ENCODE measurements at places on chromosomes 6 and 20.

DNA sequence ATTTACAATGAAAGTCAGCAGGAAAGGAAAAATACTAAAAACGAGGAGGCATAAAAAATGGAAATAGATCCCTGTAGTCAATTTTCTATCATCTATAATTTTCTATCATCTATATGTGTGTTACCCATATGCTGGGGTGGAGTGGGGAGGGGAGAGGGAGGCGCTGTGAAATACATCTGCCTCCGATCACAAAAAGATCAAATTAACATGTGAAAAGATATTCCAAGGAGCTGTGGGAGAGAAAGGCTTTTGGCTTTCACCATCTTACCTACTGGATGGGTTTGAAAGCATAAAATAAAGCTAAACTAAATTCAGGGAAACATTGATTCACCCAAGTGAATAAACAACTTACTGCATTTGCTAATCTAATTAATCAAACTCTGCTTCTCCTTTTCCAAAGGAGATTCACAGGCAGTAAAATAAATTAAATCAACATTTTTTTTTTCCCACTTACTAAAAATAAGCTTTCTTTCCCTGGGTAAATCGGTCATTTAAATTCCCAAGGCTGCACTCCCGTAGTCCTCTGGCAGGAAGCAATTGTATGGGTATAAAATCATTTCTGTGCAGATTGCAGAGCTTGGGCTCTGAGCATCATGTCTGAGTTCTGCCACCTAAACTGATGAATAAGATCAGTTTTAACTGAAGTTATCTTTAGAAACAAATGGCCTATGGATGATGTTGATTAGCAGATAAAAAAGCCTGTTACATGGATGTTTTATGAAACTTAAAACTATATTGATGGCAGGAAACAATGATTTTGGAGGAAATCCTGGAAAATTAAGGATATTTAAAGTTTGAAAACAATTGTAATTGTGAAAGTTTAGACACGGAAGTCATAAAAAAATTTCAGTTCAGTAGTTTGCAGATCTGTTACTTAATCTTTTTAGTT, 147.9 kb downstream of the SOX4 start:
- DNase-seq = no peak
- no peaks in the 10 kb centered on the region for H3K36me3 ChIP-seq
- no peaks in the 10 kb centered on the region for H3K4me1 ChIP-seq
- no peak overlapping the region for H3K4me3 ChIP-seq
- no peak overlapping the region for H3K27ac ChIP-seq

- DNase-seq = no peak
- no peaks in the 10 kb centered on the region for H3K36me3 ChIP-seq
- H3K4me1 ChIP-seq = peaks cover 13% of the 10 kb centered on the region
- H3K27me3 ChIP-seq = no peaks in the 10 kb centered on the region
Observed at GRCh38 chr6:117555262-117555849, 47.0 kb downstream of the GOPC start.

DNA sequence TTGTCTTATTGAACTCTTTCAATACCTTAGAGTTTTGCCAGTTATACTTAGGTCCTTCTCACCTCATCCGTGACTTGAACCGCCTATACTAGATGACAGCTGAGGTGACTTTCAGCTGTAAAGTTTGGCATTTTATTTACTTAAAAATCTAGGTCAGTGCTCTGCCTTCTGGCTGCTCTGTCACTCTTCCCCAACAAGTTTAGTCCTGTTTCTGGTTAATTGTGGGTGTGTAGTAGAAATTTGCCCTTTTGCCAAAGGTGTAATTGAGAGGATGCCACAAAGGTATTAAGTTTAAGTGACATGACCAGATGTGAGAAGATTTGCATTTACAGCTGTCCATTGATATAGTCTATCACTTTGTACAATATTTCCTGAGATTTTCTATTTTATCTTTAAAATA, 106.2 kb downstream of the FARS2 start:
- DNase-seq = no peak
- peaks cover 2% of the 10 kb centered on the region for H3K4me1 ChIP-seq
- H3K36me3 ChIP-seq = no peaks in the 10 kb centered on the region
- no peak overlapping the region for H3K27ac ChIP-seq
- no peak overlapping the region for H3K4me3 ChIP-seq
- no peaks in the 10 kb centered on the region for H3K27me3 ChIP-seq

DNA sequence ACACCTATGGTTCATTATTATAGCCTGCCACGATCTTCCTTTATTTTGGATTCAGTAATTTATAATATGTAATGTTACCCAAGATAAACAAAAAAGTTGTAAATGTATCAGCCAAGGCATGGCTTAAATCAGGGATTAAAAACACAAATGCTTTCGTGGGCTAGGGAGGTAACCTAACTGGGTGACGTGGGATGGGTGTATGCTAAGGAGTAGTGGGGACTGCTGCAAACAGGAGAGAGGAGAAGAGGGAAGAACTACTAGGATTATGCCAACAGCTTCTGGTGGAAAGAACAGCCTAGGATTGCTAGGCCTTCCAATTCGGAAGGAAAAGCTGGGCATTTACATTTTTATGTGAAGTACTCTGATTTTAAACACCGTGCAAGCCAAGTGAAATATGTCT, 244.8 kb upstream of the POU3F2 start:
- no peak overlapping the region for H3K4me3 ChIP-seq
- H3K36me3 ChIP-seq = no peaks in the 10 kb centered on the region
- H3K4me1 ChIP-seq = no peaks in the 10 kb centered on the region
- no peak overlapping the region for H3K27ac ChIP-seq
- H3K27me3 ChIP-seq = no peaks in the 10 kb centered on the region
- DNase-seq = no peak

DNA sequence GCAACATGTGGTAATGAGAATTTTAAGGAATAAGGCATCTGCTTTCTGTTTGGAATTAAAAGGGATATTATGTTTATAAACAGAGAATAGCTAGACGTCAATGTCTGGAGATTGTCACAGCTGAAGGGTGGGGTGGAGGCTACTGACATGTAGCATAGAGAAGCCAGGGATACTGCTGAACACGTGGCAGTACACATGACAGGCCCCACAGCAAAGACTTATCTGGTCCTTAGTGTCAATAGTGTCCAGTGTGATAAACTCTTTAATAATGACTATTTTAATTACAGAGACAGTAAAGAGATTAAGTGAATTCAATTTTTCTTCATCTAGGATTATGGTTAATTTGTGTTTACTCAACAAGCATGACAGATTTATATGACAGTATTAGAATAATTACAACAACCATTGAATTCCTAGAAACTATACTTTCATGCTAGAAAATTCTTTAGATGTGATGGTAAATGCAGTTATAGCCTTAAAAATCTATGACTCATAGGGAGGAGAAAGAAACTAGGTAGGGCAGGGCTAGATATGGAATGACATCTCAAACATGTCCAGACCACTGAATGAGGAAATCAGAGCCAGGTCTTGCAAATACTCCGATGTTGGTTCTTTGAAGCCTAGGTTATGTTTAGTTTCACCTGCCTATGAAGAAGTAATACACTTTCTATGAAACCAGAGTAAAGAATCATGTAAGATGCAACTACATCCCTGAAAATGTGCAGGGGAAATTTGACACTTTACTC, 399.5 kb downstream of the PHF3 start:
- no peak for DNase-seq
- no peaks in the 10 kb centered on the region for H3K4me1 ChIP-seq
- H3K4me3 ChIP-seq = no peak overlapping the region
- no peaks in the 10 kb centered on the region for H3K27me3 ChIP-seq
- H3K36me3 ChIP-seq = no peaks in the 10 kb centered on the region

GRCh38 chr6:153145591-153145990, 14.5 kb upstream of the RGS17 start:
- no peak overlapping the region for H3K27ac ChIP-seq
- H3K27me3 ChIP-seq = peaks cover 7% of the 10 kb centered on the region
- no peaks in the 10 kb centered on the region for H3K36me3 ChIP-seq
- DNase-seq = no peak
- no peak overlapping the region for H3K4me3 ChIP-seq

- no peak overlapping the region for H3K4me3 ChIP-seq
- H3K27me3 ChIP-seq = peaks cover 9% of the 10 kb centered on the region
- no peak for DNase-seq
- H3K4me1 ChIP-seq = peaks cover 6% of the 10 kb centered on the region
- H3K27ac ChIP-seq = no peak overlapping the region
Observed at GRCh38 chr6:155196911-155197310, 66.9 kb upstream of the CLDN20 start.

GRCh38 chr20:61434341-61434781, 182.3 kb downstream of the CDH4 start:
- H3K27me3 ChIP-seq = peaks cover 5% of the 10 kb centered on the region
- no peak overlapping the region for H3K27ac ChIP-seq
- no peaks in the 10 kb centered on the region for H3K36me3 ChIP-seq
- H3K4me3 ChIP-seq = no peak overlapping the region

DNA sequence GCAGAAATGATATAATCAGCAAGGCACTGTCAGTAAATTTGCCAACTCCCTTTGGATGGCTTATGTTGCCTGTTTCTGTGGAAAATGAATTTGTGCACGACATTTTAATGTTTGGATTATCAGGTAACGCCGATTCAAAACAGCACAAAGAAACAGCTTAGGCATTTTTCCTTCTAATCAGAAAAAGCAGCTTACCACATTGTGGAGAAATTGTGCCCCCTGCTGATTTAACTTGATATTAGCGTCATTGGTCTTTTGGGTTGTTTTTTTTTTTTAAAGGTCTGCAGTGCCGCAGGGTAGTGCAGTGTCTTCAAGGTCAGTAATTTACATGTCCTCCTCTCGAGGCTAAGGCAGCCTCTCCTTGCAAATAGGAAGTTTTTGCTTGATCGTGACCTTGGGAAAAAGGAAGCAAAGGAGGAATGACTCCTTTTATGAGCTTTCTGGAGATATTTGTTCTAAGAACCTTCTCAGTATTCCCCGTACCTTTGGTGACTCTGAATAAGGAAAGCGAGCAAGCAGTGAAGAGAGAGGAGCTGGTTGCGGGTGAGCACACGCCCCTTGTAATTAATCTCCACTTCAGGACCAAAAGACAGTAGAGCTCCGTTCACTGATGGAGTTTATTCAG, 79.1 kb downstream of the ELOVL4 start:
- peaks cover 1% of the 10 kb centered on the region for H3K27me3 ChIP-seq
- no peak overlapping the region for H3K27ac ChIP-seq
- peaks cover 9% of the 10 kb centered on the region for H3K4me1 ChIP-seq

- H3K27me3 ChIP-seq = no peaks in the 10 kb centered on the region
- H3K36me3 ChIP-seq = peaks cover 50% of the 10 kb centered on the region
- no peak for DNase-seq
- H3K4me1 ChIP-seq = peaks cover 3% of the 10 kb centered on the region
Observed at GRCh38 chr6:136831873-136832562, 9.6 kb downstream of the PEX7 start.

DNA sequence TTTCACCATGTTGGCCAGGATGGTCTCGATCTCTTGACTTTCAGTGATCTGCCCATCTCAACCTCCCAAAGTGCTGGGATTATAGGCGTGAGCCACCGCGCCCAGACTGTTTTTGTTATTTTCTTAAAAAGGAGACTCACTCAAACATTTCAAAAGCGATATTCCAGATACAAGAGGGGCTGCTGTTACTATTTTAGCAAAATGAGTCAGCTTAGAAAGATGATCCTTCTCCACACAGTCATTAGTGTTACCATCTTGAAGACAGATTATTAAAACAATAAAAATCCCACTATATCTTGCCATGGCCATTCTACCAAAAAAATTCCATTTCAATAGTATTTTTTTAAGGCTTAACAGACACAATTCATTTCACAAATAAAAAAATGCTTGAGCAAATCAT, 102.8 kb downstream of the PREP start:
- no peak overlapping the region for H3K27ac ChIP-seq
- peaks cover 35% of the 10 kb centered on the region for H3K36me3 ChIP-seq
- H3K4me1 ChIP-seq = no peaks in the 10 kb centered on the region
- H3K4me3 ChIP-seq = no peak overlapping the region
- no peaks in the 10 kb centered on the region for H3K27me3 ChIP-seq

DNA sequence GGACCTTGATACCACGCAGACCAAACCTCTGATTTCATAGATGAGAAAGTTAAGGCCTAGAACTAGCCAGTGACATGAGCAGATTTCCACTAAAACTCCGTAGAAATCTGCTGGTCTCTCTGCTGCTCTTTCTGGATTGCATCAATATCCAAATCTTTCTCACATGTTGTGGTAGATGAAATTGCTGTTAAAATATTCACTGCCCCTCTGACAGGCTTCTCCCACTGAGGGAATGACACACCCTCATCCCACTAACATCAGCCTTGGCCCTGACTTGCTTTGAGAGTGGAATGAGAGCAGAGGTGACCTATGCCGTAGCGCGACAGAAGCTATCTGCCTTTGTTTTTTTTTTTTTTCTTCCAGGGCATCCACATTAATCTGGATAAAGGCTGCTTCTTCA, 20.4 kb upstream of the EXOC2 start:
- H3K4me3 ChIP-seq = no peak overlapping the region
- H3K4me1 ChIP-seq = peaks cover 25% of the 10 kb centered on the region
- H3K27me3 ChIP-seq = no peaks in the 10 kb centered on the region
- DNase-seq = no peak

DNA sequence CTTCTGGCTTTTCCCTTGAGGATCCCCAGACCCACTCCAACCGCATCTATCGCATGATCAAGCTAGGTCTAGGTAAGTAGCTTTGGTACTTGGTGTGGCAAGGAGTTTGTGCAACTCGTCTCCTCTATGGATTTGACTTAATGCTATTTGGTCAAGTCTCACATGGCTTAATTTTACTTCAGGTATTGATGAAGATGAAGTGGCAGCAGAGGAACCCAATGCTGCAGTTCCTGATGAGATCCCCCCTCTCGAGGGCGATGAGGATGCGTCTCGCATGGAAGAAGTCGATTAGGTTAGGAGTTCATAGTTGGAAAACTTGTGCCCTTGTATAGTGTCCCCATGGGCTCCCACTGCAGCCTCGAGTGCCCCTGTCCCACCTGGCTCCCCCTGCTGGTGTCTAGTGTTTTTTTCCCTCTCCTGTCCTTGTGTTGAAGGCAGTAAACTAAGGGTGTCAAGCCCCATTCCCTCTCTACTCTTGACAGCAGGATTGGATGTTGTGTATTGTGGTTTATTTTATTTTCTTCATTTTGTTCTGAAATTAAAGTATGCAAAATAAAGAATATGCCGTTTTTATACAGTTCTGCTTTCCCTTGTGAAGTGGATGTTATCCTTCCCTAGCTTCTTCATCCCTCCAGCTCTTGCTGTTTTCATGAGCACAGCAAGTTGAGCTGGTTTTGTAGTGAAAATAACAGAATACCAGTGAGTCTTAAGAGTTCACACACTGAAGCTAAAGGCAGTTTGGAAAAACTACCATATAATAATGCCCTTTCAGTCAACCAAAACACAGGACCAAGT, 3.8 kb downstream of the SLC35B2 start:
- H3K27ac ChIP-seq = peak overlapping the region; percentile 83
- peaks cover 73% of the 10 kb centered on the region for H3K36me3 ChIP-seq
- peak overlapping the region; percentile 100 for H3K4me3 ChIP-seq
- H3K27me3 ChIP-seq = no peaks in the 10 kb centered on the region

- no peak overlapping the region for H3K4me3 ChIP-seq
- H3K27me3 ChIP-seq = peaks cover under 1% of the 10 kb centered on the region
- no peak for DNase-seq
- peaks cover 12% of the 10 kb centered on the region for H3K4me1 ChIP-seq
- no peak overlapping the region for H3K27ac ChIP-seq
- H3K36me3 ChIP-seq = peaks cover 4% of the 10 kb centered on the region
Observed at GRCh38 chr6:144295981-144296767, 11.0 kb downstream of the UTRN start.

Data from activated naive CD8-positive, alpha-beta T cell treated with anti-CD3 and anti-CD28 coated beads, Interleukin-2, amount 50 U/mL, for 24 hours (primary cell).